ENCODE measurements at places on chromosomes 6 and 20. TPM values are rescaled to one million over a fixed set of nuclear protein-coding genes. Genes with fewer than 3 reads are reported as not detected.

Gene TCP1
- 181 TPM for total RNA-seq

GRCh38 chr6:141552463-141552862 is 580.3 kb upstream of the GJE1 start:
- no peak overlapping the region for H3K4me3 ChIP-seq
- H3K36me3 ChIP-seq, result no peaks in the 10 kb centered on the region
- no peaks in the 10 kb centered on the region for H3K27me3 ChIP-seq
- no peak overlapping the region for H3K27ac ChIP-seq
- H3K4me1 ChIP-seq, result peaks cover 17% of the 10 kb centered on the region

DNA sequence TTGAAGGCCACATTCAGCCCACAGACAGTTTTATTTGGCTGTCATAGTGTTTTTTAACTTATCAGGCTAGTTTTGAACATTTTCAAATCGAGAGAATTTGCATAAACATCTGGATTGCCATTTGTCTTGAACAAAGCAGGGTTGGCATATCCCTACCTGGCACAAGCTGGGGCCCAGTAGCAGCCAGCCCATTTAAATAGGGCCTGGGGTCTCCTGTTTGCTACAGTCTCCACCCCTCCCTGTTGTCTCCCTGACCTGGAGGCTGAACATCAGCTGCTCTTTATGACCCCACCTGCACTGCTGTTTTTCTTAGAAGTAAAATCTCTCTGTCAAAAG is 10.5 kb downstream of the BCAS4 start:
- H3K4me1 ChIP-seq, result peaks cover 75% of the 10 kb centered on the region
- H3K27me3 ChIP-seq, result no peaks in the 10 kb centered on the region
- H3K27ac ChIP-seq, result peak overlapping the region; percentile 88
- H3K36me3 ChIP-seq, result peaks cover 24% of the 10 kb centered on the region

DNA sequence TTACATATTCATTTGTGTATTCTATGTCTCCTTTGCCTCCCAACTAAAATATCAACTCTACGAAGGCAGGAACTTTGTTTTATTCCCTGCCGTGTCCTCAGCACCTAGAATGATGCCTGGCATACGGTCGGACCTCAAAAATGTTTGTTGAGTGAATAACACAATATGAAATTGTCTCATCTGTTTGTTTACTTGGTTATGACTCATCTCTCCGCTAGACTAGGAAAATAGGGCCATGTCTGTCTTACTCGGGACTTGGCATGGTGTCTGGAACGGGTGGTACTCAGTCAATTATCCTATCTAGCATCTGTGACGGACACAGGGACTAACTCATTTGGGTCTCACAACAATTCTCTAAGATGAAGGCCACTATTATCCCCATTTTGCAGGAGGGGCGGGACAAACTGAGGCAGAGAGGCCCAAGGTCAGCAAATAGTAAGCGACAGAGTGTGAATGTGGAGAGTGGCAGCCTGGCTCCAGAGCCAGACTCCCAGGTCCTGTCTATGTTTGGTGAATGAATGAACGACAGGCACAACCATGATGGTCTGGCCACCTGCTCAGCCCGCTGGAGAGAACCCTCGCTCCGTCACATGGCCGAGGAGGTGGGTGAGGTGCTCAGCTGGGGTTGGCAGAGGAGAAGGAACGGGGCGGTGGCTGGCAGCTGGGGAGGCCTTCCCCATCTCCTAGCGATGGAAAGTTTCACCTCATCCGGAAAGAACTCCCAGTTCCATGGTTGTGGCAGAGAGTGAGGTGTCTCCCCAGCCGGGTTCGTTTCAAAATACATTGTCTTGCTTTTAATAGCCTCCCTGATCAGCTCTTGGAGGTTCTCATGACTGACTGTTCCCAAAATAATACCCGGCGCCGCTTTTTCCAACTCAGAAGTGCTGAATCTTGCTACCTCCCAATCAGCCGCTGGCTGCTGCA is 27.6 kb upstream of the NFATC2 start:
- H3K36me3 ChIP-seq, result no peaks in the 10 kb centered on the region
- no peak overlapping the region for H3K4me3 ChIP-seq
- H3K4me1 ChIP-seq, result no peaks in the 10 kb centered on the region

- no peaks in the 10 kb centered on the region for H3K4me1 ChIP-seq
- H3K36me3 ChIP-seq, result no peaks in the 10 kb centered on the region
- H3K27me3 ChIP-seq, result no peaks in the 10 kb centered on the region
- no peak overlapping the region for H3K4me3 ChIP-seq
- no peak for DNase-seq
Measured at GRCh38 chr6:139438775-139439174, 64.3 kb upstream of the CITED2 start.

- DNase-seq, result no peak
- H3K4me1 ChIP-seq, result no peaks in the 10 kb centered on the region
- H3K36me3 ChIP-seq, result no peaks in the 10 kb centered on the region
Measured at GRCh38 chr20:2760297-2760951, 40.0 kb downstream of the CPXM1 start.

DNA sequence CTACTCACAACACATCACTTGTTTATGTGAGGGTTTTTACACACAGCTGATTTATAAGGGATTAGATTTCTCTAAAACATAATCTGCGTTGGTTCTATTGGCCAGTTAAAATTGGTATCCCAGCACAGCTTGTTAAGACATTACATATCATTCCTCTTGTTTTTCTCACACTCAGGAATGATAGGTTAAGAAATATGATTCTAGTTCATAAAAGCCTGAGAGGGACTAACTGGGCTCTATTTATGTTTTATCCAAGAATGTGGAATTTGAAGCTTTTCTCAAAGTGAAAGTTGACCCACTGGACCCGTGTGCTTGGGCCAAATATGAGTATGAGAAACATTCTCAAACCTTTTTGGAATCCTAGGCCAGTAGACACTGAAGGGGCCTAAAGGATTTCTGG is 117.3 kb downstream of the TMEM170B start:
- H3K4me3 ChIP-seq, result no peak overlapping the region
- no peaks in the 10 kb centered on the region for H3K4me1 ChIP-seq
- no peaks in the 10 kb centered on the region for H3K36me3 ChIP-seq
- peaks cover 7% of the 10 kb centered on the region for H3K27me3 ChIP-seq
- H3K27ac ChIP-seq, result no peak overlapping the region
- no peak for DNase-seq

DNA sequence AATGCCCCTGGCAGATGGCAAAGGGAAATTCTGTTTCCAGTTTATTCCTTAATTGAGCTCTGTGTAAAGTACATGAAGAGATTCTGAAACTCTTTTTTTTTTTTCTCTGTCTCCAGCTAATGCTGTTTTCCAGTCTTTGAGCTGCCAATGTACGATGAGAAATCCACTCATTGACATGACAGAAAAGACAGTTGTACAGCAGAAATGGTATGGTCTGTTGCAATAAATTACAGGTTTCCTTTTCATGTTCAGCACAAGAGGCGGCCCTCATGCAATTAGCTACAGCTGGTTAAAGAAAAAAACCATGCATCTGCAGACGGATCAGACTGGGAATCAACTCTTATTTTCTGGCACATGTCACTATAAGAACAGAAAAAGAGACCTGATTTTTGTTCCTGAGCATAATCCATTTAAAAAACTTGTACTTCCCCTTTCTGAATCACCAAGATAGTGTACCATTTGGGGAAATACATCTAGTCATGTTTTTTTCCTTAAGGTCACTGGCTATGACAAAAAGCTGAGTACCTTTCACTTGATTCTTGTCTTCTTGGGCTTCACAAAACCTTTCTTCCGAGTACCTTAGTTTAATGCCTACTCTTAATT is 289.8 kb upstream of the PREP start:
- peaks cover 9% of the 10 kb centered on the region for H3K27me3 ChIP-seq
- no peaks in the 10 kb centered on the region for H3K4me1 ChIP-seq
- DNase-seq, result no peak
- H3K27ac ChIP-seq, result no peak overlapping the region
- H3K36me3 ChIP-seq, result no peaks in the 10 kb centered on the region

- H3K27ac ChIP-seq, result no peak overlapping the region
- H3K4me1 ChIP-seq, result peaks cover 56% of the 10 kb centered on the region
- DNase-seq, result no peak
Measured at GRCh38 chr6:13365320-13365719, 37.0 kb upstream of the TBC1D7 start.

- H3K36me3 ChIP-seq, result peaks cover 25% of the 10 kb centered on the region
- no peaks in the 10 kb centered on the region for H3K27me3 ChIP-seq
- peaks cover 23% of the 10 kb centered on the region for H3K4me1 ChIP-seq
- no peak for DNase-seq
- peak overlapping the region; percentile 9 for H3K4me3 ChIP-seq
Measured at GRCh38 chr6:35454391-35455110, 2.4 kb downstream of the FANCE start.

GRCh38 chr6:156870924-156871539 is 93.9 kb downstream of the ARID1B start:
- H3K4me1 ChIP-seq, result peaks cover 84% of the 10 kb centered on the region
- no peaks in the 10 kb centered on the region for H3K27me3 ChIP-seq
- no peak for DNase-seq
- peaks cover 30% of the 10 kb centered on the region for H3K36me3 ChIP-seq

DNA sequence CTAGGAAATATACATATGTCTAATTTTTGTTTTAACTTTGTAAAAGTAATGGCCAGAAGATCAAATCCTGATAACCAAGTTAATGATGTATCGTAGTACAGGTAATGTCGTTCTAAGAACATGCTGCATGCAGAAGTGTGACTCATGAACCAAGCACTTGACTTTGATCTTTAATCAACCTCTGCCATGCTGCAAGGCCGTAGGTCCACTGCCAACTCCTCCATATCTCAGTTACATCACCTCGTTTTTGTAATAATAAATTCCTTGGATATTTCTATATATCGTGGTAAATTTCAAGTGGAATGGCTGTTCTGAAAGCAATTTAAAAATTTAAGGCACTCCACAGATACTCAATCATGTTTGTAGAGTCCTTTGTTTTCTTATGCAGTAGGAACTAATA is 771.7 kb downstream of the EPHA7 start:
- H3K4me3 ChIP-seq, result no peak overlapping the region
- H3K27me3 ChIP-seq, result no peaks in the 10 kb centered on the region
- no peaks in the 10 kb centered on the region for H3K4me1 ChIP-seq
- no peaks in the 10 kb centered on the region for H3K36me3 ChIP-seq
- H3K27ac ChIP-seq, result no peak overlapping the region
- no peak for DNase-seq

DNA sequence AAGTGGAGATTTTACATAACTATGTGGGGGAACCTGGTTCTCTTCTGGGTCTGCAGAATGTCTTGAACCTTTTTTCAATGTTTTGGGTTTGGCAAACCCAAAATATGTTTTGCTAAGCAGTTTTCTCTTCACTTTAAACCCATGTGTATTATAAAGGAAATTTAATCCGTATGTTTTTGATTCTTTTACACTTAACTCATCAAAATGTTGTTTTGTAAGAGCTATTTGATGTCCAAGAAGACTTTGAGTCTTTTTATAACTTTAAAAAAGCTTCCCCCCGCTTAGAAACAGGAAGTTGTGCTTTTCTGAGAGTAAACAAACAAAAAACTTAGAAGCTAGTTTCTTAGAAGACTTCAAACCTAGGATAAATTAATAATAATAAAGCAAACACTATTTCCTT is 81.9 kb upstream of the CEP162 start:
- H3K4me1 ChIP-seq, result no peaks in the 10 kb centered on the region
- no peak overlapping the region for H3K27ac ChIP-seq
- no peak overlapping the region for H3K4me3 ChIP-seq
- H3K27me3 ChIP-seq, result no peaks in the 10 kb centered on the region

DNA sequence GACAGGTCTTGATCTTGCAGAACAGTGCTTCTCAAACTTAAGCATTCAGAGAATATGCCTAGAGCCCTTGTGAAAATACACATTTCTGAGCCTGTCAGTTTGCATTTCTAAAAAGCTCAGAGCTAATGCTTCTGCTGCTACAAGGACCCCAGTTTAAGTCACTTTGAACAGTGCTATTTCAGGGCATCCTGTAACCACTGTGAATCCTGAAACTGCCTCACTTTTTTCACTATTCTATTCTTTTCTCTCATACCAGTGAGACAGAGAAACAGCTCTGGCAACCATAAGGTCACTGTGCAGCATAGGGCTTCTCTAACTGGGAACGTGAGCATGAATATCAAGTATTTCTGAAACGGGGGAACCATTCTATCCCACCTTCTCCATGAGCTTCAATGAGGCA is 51.2 kb downstream of the LGSN start:
- no peaks in the 10 kb centered on the region for H3K4me1 ChIP-seq
- H3K4me3 ChIP-seq, result no peak overlapping the region
- no peaks in the 10 kb centered on the region for H3K27me3 ChIP-seq
- DNase-seq, result no peak

All from activated B cell treated with CpG ODN at 0.5 μM for 24 hours (primary cell).